Chondrocyte (in vitro differentiated cells): ENCODE measurements at places on chromosomes 6 and 20. TPM values are rescaled to one million over a fixed set of nuclear protein-coding genes. Genes with fewer than 3 reads are reported as not detected.

The PNPLA1 gene
- not detected in 3 replicates for total RNA-seq

The MRAP2 gene
- 17.6 to 47.0 TPM (median 19.5 TPM) in 3 replicates for total RNA-seq

The RBL1 gene
- 4.5 to 7.5 TPM (median 5.0 TPM) in 3 replicates for total RNA-seq

The FOXS1 gene
- 54.1 to 192 TPM (median 185 TPM) in 3 replicates for total RNA-seq

The UNC93A gene
- total RNA-seq, result not detected in 3 replicates

The MCCD1 gene
- not detected in 3 replicates for total RNA-seq

The IL20RA gene
- 0.22 TPM in 1 of 3 replicates, not detected in the others for total RNA-seq

The DDO gene
- total RNA-seq, result not detected in 3 replicates

The RIMS1 gene
- 5.7 to 16.6 TPM (median 6.6 TPM) in 3 replicates for total RNA-seq

The LY6G6D gene
- not detected in 3 replicates for total RNA-seq

The C6orf163 gene
- total RNA-seq, result 1.2 to 3.3 TPM (median 1.7 TPM) in 3 replicates

The CTCFL gene
- total RNA-seq, result not detected in 3 replicates

The DPPA5 gene
- total RNA-seq, result not detected in 3 replicates

The HLA-DRB5 gene
- not detected in 3 replicates for total RNA-seq

The ZSCAN26 gene
- 12.6 to 18.9 TPM (median 14.8 TPM) in 3 replicates for total RNA-seq

The BMP7 gene
- total RNA-seq, result not detected in 3 replicates

The DACT2 gene
- 1.4 to 4.6 TPM (median 4.5 TPM) in 3 replicates for total RNA-seq

The GABRR1 gene
- not detected in 3 replicates for total RNA-seq

The SRSF12 gene
- total RNA-seq, result 2.9 to 5.9 TPM (median 4.8 TPM) in 3 replicates

The SNAI1 gene
- 4.9 to 15.1 TPM (median 6.1 TPM) in 3 replicates for total RNA-seq

The ABRACL gene
- 10.4 to 20.2 TPM (median 17.2 TPM) in 3 replicates for total RNA-seq

The IMPG1 gene
- not detected in 3 replicates for total RNA-seq

The ETV7 gene
- not detected in 3 replicates for total RNA-seq

The PTCRA gene
- not detected in 3 replicates for total RNA-seq

The CLDN20 gene
- not detected in 3 replicates for total RNA-seq

The NOTCH4 gene
- 0.82 to 1.6 TPM (median 1.4 TPM) in 3 replicates for total RNA-seq

The PARD6B gene
- total RNA-seq, result 0.34 to 2.2 TPM (median 1.1 TPM) in 3 replicates

The VSTM2L gene
- 6.8 to 24.5 TPM (median 7.3 TPM) in 3 replicates for total RNA-seq

The TRIM31 gene
- not detected in 3 replicates for total RNA-seq

The MYBL2 gene
- 14.6 to 16.8 TPM (median 15.7 TPM) in 3 replicates for total RNA-seq

The ULBP1 gene
- total RNA-seq, result 2.8 to 29.8 TPM (median 29.8 TPM) in 3 replicates
